GM10248 (cell line): ENCODE measurements at places on chromosomes 7 and 10.

DNA sequence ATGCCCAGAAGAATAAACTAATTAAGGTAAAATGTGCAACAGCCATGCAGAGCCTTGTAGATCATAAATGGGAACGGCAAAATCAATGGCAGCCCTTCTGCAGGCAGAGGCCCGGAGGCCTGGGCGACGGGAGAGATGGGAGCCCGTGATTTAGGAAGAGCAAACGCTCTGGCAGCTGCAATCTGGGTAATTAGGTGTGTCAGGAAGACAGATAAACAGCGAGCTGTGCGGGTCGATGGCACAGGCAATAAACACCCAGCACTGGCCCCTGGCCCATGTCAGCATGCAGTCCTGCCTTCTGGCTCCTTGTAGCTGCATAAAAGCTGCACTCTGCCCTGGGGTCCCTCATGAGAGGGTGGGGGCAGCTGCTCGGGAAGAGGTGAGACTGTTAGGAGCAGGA lies 78.0 kb downstream of the GOLGA7B start:
- no peak for DNase-seq

DNA sequence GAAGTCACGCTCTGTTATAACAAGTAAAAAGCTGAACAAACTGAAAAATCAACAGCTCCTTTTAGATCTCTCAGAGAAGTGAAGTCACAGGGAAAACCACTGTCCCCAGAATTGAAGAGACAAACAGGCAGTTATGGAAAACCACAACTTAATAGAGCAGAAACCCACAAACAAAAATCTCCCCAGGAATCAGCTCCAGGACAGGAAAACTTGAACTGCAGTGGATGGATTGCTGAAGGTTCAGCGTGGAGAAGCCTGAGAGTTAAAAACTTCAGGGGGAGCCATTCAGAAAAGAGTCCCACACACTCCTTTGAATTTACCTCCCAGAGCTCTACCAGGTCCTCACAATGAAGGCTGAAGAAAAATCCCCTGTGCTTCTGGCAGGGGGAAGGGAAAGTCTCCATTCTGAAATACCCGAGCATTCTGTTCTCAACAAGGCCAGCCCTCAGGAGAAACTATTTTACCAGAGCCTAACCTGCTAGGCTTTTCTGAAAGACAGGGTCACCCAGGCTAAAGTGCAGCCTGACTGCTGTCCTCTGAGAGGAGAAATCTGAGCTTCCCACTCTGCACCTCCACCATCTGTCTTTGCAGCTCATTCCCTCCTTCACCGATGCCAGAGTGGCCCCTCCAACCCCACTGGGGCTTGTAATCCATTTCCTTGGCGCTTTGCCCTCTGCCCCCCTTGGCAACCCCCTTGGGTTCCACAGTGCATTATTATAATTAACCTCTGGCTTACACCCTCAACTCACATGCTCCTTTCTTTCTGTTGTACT lies 65.0 kb upstream of the CCNY start:
- no peak for DNase-seq

GRCh38 chr10:29408847-29409240 lies 120.0 kb downstream of the LYZL1 start:
- DNase-seq = no peak

DNA sequence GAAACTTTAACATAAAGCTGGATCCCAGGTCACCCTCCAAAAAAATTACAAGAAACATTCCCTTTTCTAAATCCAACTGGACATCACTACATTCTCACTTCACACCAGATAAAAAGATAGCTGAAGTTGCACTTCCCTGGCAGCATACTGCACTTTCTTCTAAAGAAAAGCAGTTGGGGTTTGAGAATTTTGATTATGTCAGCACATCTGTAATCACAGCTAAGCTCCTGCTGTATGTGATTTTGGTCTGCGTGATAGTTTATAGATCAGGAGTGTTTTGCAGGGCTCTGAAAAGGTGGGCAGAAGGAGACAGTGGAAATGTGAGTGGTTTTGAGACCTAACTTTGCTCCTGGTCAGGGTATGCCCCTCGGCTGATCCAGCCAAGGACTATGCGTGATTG lies 199.1 kb upstream of the AKR1E2 start:
- DNase-seq = no peak

DNA sequence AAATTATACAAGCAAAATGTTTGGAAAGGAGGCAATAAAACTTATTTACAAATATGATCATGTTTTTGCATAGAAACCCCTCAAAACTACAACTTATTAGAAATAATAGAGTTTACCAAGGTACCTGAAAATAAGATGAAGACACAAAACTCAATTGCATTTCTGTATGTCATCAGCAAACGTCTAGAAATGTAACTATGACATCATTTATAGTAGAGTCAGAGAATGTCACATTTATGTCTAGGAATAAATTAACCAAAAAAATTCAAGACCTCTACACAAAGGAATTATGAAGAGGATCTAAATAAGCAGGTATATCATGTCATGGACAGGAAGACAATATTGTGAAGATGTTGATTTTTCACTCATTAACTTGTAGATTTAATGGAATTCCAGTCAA lies 81.1 kb downstream of the PALS2 start:
- DNase-seq = no peak

GRCh38 chr10:24995072-24995471 lies 20.9 kb downstream of the ENKUR start:
- DNase-seq = no peak

DNA sequence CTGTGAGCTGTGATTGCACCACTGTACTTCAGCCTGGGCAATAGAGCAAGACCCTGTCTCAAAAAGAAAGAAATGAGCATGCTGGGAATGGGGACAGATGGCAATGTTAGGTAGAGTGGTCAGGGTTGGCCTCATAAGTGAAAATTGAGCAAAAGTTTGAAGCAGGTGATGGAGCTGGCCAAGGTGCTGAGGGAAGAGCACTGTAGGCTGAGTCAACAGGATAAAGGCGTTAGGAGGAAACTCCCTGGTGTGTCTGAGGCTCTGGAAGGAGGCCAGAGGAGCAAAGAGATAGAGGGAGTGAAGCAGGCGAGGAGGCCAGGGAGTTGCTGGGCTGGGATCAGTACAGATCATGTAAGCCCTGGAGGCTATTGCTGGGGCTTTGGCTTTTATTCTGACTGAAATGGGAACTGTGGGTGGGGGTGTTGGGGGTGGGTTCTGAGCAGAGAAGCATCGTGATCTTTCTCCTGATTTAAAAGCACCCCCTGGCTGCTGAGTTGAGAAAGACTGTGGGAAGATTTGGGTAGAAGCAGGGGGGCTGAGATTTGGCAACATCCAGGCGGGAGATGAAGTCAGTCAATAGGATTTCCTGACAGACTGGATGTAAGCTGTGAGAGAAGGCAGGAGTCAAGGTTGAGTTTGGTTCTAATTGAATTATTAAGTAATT lies 52.5 kb upstream of the VKORC1L1 start:
- DNase-seq = no peak

GRCh38 chr7:40599836-40600235 lies 465.0 kb downstream of the SUGCT start:
- DNase-seq = no peak

DNA sequence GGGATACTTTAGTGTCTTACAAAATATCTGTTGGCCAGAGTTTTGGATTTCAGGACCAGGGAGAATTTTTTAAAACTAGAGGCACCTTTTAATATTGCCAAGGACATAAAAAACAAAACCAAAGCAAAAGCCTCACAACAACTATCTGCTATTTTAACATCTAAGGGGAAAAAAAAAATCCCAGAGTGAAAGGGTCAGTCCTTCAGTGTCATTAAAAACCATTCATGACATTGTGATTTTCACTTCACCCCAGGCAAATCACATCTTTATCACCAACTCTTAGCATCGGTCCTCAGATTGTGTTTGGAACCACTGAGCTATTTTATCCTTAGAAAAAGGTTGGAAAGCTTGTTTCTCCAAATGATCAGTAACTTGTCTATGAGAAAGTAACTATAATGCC lies 10.7 kb downstream of the CEP41 start:
- no peak for DNase-seq

GRCh38 chr7:99560834-99561736 lies 2.6 kb downstream of the ZNF655 start:
- DNase-seq = no peak

- no peak for DNase-seq
Measured at GRCh38 chr10:124875596-124875995, 66.3 kb upstream of the ZRANB1 start.

- no peak for DNase-seq
Measured at GRCh38 chr7:50864694-50865093, 82.0 kb upstream of the GRB10 start.
